Stomach (tissue), 19 donors: ENCODE measurements at places on chromosomes 2 and 18. TPM values are rescaled to one million over a fixed set of nuclear protein-coding genes. Genes with fewer than 3 reads are reported as not detected.

DNA sequence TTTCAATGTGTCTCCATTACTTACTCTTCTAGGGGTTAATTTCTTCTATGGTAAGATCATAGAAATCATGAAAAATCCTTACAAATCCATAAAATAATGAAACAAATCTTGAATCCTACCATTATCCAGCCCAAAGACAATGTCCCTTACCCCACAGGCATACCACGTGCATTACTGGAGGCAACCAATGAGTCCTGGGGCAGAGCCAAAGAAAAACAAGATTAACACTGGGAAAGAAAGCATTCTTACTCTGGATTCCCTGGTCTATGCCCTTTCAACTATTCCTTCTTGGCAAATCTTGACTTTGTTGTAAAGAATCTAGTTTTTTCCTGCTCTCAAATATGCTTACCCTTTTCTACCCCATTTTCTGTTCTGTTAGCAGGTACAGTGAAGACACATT lies 3.1 kb upstream of the GALNT1 start:
- H3K4me3 ChIP-seq, result no peak overlapping the region
- H3K27ac ChIP-seq, result no peak overlapping the region
- no peaks in the 10 kb centered on the region for H3K36me3 ChIP-seq
- H3K27me3 ChIP-seq, result no peaks in the 10 kb centered on the region

REG3A gene
- total RNA-seq, result not detected

- no peak overlapping the region for H3K27ac ChIP-seq
- no peaks in the 10 kb centered on the region for H3K36me3 ChIP-seq
- H3K27me3 ChIP-seq, result no peaks in the 10 kb centered on the region
- H3K4me1 ChIP-seq, result peaks cover 10% of the 10 kb centered on the region
- no peak overlapping the region for H3K4me3 ChIP-seq
Observed at GRCh38 chr18:23071285-23071684, 64.0 kb upstream of the CABLES1 start.

DNA sequence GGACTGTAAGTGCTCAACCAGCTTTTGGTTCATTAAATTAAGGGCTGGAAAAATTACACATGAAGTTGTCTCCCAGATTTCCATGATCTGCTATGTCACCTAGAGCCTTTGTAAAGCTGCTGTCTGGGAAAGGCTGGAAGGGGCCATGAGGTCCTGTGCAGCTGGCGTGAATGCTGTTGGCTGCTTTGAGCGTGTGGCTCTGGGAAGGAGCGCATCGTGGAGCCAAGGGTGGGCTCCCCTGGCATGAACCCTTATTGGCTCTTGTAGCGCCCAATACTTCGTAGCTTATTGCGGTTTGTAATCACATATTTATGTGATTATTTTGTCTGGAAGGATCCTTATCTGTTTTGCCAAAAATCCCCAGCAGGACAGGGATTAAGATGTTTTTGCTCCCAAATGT lies 70.5 kb upstream of the LMAN1 start:
- H3K36me3 ChIP-seq, result no peaks in the 10 kb centered on the region
- H3K4me1 ChIP-seq, result no peaks in the 10 kb centered on the region
- DNase-seq, result no peak

DNA sequence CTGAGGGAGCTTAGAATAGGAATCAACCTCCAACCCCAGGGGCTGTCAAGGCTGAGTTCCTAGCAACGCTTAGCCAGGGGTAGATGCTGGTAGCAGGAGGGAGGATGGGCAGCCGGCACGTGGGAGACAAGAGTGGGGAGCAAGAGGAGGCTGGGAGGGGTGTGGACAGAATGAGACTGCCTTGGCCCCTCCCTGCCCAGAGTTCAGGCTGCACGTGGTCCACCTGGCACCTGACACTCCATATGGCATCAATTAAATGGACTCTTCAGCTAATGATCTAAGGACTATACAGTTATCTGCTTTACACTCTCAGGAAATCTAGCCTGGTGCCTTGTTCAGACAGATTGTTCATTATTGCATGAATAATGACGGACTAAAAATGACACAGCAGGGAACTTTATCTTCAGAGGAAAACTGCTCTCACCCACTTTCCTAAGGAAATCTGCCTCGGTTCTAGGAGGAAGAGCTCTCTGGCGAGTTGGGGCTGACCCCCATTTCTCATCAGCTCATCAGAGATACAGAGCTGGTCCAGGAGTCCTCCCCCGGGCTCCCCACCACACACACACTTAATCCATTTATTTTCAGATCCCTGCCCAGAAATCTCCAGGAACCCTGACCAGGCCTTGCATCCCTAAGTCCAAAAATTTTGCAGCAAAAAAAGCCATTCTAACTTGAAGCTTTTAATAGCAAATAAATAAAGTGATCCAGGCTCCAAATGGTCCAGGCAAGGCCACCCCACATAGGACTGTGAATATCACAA lies 102.1 kb upstream of the CDC42EP3 start:
- H3K36me3 ChIP-seq, result no peaks in the 10 kb centered on the region
- no peak for DNase-seq
- H3K27me3 ChIP-seq, result no peaks in the 10 kb centered on the region
- peaks cover 39% of the 10 kb centered on the region for H3K4me1 ChIP-seq
- H3K4me3 ChIP-seq, result no peak overlapping the region
